C1 segment of cervical spinal cord (tissue), 14 donors: ENCODE measurements at places on chromosomes 12 and 14.

- no peak for DNase-seq
Observed at GRCh38 chr12:123384318-123384993, 524 bp downstream of the KMT5A start.

DNA sequence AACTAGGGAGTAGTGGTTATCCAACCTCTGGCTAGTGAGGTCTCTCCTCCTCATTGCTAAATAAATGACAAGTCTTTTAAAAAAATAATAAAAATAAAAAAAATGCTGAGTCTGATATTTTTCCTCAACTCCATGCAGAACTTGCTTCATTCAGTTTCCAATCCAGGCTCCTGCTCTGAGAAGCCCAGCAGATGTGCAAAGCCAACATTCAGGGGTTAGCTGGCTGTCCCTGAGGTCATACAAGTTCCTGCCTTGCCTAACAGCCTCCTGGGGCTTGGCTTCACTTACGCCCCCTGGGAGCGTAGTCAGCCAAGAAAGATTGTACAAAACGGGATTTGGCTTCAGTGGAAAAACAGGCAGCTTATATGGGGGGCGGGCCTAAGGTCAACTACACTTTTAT, 23.3 kb downstream of the RTRAF start:
- no peak for DNase-seq

DNA sequence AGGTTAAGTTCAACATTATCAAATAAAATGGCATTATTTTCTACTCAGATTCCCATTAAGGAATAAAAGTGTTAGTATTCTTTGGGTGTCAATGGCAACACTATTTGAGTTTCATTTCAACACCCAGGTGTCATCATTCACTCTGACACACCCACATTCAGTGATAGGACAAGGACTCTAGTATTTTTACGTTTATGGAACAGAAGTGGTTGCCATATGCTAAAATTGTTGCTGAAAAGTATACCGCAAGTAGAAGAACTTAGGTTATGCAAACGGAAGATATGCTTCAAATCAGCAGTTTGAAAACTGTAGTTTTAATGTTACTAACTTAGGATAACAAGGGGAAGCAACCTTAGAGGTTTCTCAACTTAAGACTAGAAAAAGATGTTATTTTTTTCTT, 20.0 kb upstream of the SGPP1 start:
- DNase-seq: no peak

DNA sequence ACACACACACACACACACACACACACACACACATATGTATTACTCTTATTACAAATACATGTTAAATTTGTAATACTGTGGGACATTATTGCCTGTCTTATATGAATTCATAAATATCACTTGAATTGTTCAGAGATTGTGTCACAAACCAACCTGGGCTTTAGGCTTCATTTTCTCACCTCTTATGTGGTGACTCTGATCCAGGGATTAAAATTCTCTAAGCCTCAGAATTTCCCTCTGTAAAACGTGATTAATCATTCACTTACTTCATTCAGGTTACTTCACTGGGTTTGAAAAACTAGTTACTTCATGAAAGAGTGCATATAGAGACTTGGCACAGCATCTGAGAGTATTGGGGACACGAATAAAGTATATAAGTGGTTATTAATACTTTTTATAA, 240.3 kb upstream of the PDZRN4 start:
- no peak for DNase-seq

GRCh38 chr12:67804168-67804567, 155.6 kb downstream of the DYRK2 start:
- DNase-seq: no peak

GRCh38 chr12:121124402-121125109, 8.1 kb upstream of the P2RX7 start:
- no peak for DNase-seq

GRCh38 chr14:24325041-24325530, 9.8 kb downstream of the ADCY4 start:
- DNase-seq: no peak

GRCh38 chr14:26963711-26964110, 365.9 kb upstream of the NOVA1 start:
- no peak for DNase-seq

DNA sequence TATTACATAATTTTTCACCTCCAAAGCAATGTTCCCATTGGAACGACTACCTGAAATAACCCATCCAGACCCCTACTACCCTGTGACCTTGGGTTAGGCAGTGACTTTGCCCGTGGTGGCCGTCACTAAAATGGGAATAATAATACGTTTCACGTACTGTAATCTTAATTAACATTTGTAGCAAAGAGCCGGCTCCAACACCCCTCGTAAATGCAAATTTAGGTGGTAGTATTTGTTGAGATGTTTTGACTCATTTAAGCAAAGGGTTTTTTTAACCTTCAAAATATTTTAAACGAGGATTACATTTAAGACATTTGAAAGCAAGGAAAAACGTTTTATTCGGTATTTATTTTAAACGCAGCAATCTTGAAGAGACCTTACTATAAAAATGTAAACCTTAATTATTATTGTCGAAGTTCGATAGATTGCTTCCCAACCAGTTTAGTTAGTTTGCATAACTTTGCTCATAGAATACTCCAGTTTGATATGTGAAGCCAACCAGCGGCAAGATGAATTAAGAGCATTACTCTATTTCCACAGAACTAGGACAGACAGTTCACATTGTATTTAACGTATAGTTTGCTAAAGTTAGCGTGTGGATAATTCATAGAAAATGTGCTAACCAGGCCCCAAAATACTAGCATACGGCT, 1.4 kb upstream of the ARID2 start:
- no peak for DNase-seq

DNA sequence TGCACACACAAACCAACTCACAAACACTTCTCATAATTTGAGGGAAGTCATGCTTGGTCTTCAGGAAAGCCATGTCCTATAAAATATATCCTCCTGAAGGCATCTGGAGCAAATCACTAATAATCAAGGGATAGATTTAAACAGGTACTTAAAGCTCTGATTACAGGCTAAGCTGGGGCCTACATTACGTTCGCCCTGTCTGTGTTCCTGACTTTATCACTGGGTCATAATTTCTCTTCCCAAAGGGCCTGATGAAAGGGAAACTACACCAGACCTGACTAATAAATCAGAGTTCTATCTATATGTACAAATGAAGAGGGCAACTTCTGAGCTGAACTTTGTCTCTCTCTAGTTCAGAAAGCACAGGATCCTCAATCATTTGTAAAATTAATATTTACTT, 43.9 kb upstream of the RASSF8 start:
- no peak for DNase-seq
